ENCODE measurements at places on chromosomes 1 and 21.

- no peak for DNase-seq
Measured at GRCh38 chr1:36160949-36161485, 5.1 kb downstream of the MAP7D1 start.

- no peak for DNase-seq
Measured at GRCh38 chr1:196684476-196684875, 32.6 kb downstream of the CFH start.

DNA sequence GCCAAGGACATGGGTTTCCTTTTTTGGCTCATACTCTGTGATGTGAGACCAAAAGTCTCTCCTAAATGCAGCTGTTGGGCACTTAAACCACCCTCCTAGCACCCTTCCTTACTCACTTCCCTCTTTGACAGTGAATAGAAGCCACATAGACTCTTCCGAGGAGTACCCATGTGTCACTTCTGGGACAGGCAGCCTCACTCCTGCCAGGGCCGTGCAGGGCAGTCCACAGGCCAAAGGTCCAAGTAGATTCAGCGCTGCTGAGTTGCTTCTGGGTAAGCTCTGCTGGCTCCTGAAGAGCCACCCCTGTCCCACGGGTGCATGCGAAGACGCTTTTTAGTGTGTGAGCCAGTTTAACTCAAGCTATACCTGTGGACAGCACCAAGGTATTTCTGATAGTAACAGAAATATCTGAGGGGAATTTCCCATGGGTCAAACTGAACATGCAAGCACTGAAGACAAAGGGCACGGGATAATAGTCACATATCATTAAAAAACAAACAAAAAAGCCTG, 36.8 kb upstream of the BMP8B start:
- no peak for DNase-seq

DNA sequence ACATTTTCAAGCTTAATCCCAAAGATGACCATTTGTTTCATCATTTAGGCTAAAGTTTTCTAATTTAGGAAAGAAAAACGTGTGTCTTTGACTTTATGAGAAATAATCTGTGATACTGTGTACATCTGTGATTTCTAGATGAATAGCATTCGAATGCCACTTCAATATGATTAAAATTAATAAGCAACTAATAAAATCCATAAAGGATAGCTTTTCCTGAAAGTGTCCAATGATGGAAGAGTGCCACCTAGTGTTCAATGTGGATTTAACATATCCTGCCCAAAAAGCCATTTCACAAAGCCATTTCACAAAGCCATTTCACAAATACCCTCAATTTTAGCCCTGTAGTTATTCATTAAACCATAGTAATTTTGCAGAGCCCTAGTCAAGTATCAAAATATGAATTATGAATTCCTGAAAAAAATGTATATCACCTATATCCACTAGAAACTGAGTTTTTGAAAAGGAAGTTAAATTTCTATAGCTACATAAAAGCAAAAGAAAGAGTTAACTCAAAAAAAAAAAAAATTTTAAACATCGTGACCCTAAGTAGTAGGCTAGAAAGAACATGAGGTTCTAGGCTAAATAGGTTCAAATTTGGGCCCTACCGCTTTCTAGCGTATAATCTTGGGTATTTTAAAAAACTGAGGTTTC, 19.1 kb downstream of the NME7 start:
- no peak for DNase-seq

DNA sequence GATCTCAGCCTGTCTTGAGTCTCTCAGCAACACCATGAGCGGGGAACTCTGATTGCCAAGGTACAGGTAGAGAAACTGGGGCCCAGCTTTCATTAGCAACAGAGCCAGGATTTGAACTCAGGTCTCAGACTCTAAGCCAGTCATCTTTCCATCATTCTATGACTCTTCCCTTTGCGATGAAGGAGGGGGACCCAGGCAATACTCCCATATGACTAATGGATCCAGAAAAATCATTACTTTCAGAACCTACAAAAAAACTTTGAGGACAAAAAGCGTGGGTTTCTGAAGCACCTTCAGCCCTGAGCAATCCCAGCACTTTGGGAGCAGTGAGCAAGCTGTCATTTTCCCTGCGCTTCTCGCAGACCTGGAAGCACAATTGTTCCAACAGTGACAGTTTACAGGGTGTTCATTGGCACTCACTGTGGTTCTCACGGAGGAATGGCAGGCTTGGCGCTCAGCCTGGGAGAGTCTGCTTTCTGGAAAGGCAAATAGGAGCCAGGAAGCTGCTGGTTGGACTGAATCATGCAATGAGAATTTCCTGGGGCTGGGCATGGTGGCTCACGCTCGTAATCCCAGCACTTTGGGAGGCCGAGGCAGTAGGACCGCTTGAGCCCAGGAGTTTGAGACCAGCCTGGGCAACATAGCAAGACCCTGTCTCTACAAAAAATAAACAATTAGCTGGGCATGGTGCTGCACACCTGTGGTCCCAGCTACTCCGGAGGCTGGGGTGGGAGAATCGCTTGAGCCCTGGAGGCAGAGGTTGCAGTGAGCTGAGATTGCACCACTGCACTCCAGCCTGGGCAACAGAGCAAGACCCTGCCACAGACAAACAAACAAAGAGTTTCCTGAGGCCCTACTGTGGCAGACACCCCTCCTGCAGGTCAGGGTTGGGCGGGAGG, 40.1 kb downstream of the SLC2A7 start:
- no peak for DNase-seq

DNA sequence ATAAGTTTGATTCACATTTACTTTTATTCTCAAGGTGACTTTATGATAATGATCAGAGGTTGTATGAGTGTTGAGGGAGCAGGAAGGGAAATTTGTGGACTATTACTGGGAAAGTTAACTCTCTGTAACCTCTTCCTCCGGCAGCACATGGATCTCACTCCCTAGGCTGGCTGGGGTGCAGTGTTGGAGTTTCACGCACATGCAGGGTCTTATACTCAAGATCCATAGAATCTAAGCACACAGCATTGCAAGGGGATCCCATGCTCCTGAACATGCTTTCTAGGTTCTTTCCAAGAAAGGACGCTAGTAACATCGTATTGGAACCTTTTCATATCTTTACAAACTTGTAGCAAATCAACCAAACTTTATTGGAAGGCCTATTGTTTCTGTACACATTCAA, 757.6 kb upstream of the TPTE start:
- no peak for DNase-seq

DNA sequence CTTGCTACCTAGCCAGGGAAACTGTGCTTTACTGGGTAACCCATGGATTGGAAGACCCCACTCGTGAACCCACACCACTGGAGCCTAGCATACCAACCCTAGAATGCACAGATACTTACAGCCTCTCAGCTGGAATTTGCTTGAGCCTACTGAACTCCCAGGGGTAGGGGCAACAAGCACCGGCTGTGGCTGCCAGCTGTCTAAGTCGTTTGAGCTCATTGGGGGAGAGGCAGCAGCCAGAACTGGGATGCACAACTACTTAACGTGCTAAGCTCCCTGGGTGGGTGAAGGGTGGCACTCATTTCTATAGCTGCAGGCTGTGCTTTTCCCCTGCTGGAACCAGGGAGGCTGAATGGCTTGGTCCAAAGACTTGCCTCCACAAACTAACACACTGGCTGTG, 212.4 kb downstream of the ZNF648 start:
- DNase-seq = no peak

GRCh38 chr1:204696606-204697005, 11.1 kb upstream of the LRRN2 start:
- no peak for DNase-seq

GRCh38 chr1:145795257-145795881, 28.5 kb downstream of the RNF115 start:
- DNase-seq = no peak

- DNase-seq = no peak
Measured at GRCh38 chr1:22325531-22326371, 125.9 kb upstream of the ZBTB40 start.

- no peak for DNase-seq
Measured at GRCh38 chr1:115908565-115909274, 67.6 kb upstream of the SLC22A15 start.

DNA sequence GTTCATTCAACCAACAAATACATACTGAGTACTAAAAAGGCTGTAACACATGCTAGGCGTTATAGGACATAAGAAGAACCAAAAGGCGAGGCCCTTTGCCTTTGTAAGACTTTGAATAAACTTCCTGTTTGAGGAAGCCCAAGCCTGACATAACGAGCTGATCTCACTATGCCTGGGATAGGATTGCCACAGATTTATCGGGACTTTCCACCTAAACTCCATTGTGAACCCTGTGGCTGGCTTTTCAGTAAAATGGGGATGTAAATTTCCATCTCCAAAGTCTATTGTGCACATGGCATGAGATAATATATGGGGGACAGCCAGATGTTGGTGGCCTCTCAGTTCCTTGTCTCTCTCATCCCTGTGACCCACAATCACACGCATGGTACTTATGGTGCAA, 41.9 kb downstream of the LMO4 start:
- DNase-seq = no peak

GRCh38 chr21:42790520-42791065, 88.7 kb downstream of the WDR4 start:
- DNase-seq = no peak

GRCh38 chr1:23135268-23135667, 33.4 kb downstream of the LUZP1 start:
- no peak for DNase-seq

DNA sequence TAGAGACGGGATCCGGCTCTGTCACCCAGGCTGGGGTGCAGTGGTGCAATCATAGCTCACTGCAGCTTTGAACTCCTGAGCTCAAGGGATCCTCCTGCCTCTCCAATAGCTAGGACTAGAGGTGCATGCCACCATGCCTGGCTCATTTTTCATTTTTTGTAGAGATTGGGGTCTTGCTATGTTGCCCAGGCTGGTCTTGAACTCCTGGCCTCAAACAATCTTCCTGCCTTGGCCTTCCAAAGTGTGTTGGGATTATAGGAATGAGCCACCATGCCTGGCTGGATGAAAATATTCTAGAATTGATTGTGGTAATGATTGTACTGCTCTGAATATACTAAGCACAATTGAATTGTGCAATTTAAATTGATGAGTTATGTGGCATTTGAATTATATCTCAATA, 21.9 kb downstream of the ZMYM4 start:
- no peak for DNase-seq

DNA sequence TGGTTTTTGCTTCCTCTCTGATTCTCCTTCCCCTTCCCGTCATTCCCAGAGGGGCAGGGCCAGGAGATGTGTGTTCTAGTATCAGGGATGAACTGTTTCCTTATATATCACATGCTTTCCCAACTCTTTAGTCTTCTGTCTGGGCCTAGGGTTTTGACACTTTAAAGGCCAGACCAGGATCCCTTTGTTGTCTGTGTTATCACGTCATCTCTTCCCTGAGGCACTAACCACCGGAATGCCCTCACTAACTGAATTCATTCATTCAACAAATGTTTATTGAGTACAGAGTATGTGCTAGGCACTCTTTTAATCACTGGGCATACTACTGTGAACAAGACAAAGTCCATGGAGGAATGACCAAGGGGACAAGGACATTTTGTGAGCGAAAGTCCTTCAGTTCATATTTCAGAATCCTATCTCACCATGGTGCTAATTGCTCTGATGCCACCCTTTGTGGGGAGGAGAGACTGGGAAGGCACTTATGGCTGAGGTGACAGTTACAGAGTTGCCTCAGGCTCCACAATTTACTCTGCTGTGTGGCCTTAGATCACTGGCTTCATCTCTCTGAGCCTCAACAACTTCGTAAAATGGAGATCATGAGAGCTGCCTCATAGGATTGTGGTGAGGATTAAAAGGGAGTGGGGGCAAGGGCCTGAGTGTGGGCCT, 12.0 kb upstream of the ZNF362 start:
- DNase-seq = no peak

GRCh38 chr1:10438677-10439163, 8.5 kb downstream of the CENPS start:
- no peak for DNase-seq

- no peak for DNase-seq
Measured at GRCh38 chr1:90840352-90840751, 123.2 kb upstream of the BARHL2 start.

- no peak for DNase-seq
Measured at GRCh38 chr1:1088801-1089680, 14.9 kb upstream of the RNF223 start.

GRCh38 chr1:57797084-57797483, 373.2 kb upstream of the DAB1 start:
- no peak for DNase-seq

- DNase-seq = no peak
Measured at GRCh38 chr1:186073697-186074096, 301.4 kb downstream of the TPR start.

GRCh38 chr1:172851856-172852255, 193.0 kb downstream of the FASLG start:
- DNase-seq = no peak

- no peak for DNase-seq
Measured at GRCh38 chr1:115082949-115083348, 6.4 kb downstream of the TSPAN2 start.

- no peak for DNase-seq
Measured at GRCh38 chr1:179888071-179888470, 6.0 kb downstream of the TOR1AIP1 start.

- DNase-seq = no peak
Measured at GRCh38 chr1:88678405-88678804, 5.7 kb upstream of the PKN2 start.

GRCh38 chr1:34070201-34070836, 94.7 kb downstream of the CSMD2 start:
- no peak for DNase-seq

DNA sequence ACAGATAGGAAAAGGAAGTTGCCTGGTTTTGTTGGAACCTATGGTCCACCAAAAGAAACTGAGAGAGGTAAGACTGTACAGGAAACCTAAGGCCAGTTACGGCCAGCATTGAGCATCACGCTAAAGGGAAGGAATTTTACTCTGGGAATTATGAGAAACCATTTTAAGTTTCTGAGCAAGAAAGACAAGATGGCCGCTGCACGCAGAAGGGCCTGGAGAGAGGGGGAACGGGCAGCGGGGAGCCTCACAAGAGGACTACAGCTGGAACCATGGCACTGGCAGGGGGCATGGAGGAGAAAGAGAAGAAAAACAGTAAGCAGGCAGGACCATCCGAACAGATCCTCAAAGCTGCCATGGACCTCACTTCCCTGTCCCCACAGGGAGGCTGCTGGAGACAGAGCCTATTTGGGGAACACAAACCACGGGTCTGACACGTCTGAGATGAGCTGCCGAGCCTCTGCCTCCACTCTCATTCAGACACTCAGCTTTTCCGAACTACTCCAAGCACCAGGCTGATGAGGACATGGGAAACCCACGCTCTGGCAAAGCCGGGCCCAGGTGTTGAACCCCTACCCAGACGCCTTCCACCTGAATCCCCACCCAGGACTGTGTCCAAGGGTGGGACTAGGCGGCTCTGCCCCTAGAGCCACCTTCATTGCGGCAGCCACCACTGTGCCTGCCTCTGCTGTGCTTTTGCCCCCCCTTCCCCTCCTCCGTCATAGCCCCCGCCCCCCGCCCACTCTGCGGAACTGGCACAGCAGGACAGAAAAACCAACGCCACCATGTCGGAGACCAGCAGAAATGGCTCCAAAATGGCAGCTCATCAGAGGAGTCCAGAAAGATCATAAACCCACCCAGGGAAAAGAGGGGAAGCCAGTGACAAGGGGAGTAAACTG, 69.0 kb downstream of the CD46 start:
- no peak for DNase-seq

DNA sequence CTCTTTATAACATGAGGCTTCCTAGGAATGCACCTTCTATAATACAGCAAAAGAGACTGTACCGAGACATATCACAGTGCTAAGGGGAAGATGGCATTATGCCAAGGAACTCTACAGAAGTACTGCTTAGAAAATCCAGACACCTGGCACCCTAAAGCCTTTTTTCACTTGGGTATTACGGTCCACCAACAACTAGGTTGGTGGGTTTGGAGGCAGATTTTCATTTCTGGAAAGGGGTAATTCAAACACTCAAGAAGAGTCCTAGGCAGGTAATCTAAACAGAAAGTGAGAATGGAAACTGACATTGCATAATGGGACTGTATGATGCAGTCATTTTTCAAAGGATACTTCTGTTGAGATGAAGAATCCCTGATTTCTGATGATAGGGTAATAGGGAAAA, 19.6 kb downstream of the SCMH1 start:
- no peak for DNase-seq

Measured in D721Med (cell line).